ENCODE measurements at places on chromosomes 7 and 10. TPM values are rescaled to one million over a fixed set of nuclear protein-coding genes. Genes with fewer than 3 reads are reported as not detected.

GRCh38 chr10:60029475-60029874 lies 123.1 kb upstream of the CCDC6 start:
- no peak for DNase-seq

DNA sequence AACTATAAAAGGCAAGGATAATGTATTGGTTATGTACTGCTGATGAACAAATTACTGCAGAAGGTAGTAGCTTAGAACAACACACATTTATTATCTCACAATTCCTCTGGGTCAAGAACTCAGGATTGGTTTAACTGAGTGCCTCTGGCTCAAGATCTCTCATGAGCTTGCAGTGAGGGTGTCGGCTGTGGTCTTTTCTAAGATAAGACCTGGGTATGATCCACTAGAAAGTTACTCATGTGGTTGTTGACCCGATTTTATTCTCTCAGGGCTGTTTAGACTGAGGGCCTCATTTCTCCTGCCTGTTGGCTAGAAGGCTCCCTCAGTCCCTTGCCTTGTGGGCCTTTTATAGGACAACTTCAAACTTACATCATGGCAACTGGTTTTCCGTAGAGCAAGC lies 86.7 kb downstream of the VWDE start:
- DNase-seq = no peak

SLC13A1 gene
- not detected for total RNA-seq

EN2 gene
- total RNA-seq = not detected

GRCh38 chr10:85902051-85902450 lies 464.5 kb downstream of the GRID1 start:
- no peak for DNase-seq

DNA sequence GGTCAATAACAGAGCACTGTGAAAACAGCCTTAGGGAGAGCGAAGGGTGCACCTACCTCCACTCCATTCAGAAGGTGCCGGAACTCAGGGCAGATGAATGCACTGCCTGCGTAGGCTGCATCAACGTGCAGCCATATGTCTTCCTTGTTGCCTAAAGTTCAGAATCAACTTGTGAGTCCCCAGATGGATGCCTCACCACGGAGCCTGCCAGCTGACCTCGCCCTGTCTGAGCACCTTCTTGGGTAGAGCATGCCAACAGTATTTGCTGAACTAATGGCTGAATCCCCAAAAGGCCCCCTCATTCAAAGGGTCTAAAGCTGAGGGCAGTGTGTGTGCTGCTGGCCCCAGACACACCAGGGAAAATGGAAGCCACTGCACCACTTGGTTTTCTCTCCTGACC lies 48.9 kb upstream of the FIGNL1 start:
- no peak for DNase-seq

GRCh38 chr10:12235796-12236195 lies 39.8 kb downstream of the CDC123 start:
- no peak for DNase-seq

POLR2J gene
- total RNA-seq = 11.2 TPM

TMEM236 gene
- total RNA-seq = 0.73 TPM

- DNase-seq = no peak
These were observed 61.0 kb downstream of the CREB3L2 start for GRCh38 chr7:137940656-137941518.

DNA sequence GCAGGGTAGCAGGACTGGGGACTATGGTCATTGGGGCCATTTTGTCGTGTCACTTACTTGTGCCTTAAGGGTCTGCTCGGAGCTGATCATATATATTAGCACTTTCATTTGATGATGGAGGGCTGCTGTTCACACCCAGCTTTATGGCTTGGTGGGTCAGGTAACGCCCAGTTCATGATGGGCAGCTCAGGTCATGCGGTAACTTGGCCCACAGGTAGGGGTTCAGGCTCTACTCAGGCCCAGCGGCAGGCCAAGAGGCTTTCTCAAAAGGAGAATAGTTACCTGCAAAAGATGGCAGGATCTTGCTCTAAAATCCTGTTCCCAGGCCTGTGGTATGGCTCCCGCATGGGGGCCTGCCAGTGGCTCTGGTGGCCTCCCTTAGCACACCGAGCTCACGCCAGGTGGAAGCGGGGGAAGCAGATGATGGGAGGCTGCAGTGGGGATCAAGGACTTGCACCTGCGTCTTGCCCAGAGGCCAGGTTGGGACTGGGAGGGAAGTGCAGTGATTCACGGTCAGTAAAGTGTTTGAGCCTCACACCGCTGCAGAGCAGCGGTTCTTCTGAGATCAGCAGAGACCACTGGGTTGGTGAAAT lies 109.5 kb downstream of the ADCY1 start:
- DNase-seq = no peak

- DNase-seq = no peak
These were observed 8.5 kb downstream of the CASP2 start for GRCh38 chr7:143296686-143297085.

DNA sequence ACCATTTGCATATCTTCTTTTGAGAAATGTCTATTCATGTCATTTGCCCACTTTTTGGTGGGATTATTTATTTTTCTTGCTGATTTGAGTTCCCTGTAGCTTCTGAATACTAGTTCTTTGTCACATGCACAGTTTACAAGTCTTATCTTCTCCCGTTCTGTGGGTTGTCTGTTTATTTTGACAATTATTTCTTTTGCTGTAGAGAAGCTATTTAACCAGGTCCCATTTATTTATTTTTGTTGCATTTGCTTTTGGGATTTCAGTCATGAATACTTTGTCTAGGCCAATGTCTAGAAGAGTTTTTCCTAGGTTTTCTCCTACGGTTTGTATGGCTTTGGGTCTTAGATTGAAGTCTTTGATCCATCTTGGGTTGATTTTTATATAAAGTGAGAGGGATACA lies 32.9 kb downstream of the GPR22 start:
- DNase-seq = no peak

DNA sequence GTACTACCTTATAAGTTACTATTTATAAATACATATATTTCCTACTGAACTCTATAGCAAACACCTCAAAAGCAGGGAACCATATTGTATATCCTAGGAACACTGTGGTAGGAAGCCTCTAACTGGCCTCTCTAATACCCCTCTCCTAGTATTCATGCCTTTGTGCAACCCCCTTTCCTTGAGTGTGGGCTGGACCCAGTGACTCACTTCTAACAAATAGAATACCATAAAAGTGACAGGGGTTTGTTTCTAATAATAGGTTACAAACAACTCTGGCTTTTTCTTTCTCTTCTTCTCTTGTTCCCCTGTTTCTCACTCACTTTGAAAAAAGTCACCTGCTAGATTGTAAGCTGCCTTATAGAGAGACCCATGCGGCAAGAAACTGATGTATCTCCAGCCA lies 51.6 kb upstream of the MACC1 start:
- no peak for DNase-seq

GIMAP6 gene
- 71.0 TPM for total RNA-seq

GRCh38 chr7:36601601-36602000 lies 122.7 kb downstream of the AOAH start:
- no peak for DNase-seq

DNA sequence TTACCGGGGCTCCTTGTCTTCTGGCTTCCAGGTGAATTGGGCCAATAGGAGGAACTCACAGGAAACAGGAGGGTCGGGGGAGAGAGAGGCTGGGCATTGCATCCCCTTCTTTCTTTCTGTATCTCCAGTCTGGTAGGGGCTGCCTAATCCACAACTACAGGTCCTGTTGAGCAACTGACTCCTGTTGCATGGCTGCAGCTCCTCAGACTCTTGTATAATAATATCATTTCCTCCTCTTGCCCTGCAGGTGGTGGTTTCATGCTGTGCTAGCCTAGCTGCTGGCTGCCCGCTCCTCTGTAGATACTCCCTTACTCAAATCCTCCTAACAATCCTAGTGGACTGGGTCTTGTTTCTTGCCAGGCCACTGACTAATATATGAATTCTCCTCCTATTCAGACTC lies 276.5 kb upstream of the SMIM30 start:
- no peak for DNase-seq

DNA sequence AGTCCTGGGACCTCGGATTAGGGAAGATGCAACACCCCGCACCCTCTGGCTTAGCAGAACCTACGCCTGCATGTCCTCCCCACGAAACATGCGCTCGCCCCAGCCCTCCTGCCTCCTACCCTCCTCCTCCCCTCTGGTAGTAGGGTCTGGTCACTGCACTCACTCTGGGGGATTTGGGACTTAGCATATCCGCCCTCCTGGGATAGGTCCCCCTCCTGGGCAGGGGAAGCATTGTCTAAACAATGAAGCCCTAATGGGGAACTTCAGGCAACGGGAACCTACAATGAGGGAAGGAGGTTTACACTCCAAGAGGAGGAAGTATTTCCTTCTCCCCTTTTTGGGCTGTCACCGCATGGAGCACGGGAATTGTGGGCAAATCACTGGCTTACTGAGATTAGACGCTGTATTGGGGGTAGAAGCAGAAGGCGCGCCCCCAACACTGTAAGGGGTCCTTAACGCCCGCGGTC lies 892 bp downstream of the CRHR2 start:
- DNase-seq = no peak

DNA sequence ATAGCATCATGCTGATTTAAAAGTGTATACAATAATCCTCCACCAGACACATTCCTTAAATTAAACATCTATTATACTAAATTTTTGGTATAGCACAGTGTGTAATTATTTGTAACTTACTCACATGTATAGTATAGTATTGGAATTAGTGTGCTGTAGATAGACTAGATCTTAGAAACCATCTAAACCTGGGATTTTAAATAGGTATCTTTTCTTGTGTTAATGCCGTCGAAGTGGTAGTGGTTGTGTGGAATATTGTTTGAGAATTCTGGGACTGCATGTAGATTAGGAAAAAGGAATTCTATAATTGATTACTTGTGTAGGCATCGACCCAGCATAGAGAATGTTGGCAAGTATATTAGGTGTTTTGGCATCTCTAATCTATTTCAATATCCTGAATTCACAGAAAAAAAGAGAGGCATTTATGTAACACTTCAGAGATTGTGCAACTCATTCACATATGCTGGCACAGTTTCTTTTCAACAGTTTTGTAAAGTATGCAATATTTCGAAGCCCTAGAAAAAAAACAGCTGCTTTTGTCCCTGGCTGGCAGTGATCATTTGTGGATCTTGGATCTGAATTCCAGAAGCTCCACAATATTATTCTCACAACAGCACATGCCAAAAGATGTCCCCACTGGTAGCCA lies 145.5 kb upstream of the AGR3 start:
- no peak for DNase-seq

DNA sequence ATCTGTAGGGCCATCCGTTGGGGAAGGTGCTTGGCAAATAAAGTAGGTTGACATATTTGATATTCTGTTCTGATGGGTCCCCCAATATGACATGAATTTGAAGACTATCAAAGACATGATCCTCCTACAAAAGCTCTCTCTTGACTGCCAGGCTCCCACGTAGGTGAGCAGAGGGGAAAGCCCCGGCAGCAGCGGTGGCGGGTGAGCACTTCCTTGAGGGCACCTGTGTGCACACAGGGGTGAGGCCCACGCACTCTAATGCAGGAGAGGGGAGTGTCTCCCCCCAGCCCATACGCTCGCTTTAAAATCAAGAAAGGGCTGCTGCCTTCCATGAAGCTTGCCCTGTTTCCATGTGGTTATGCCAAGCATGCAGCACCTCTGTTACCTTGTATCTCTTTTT lies 100.4 kb downstream of the TAX1BP1 start:
- no peak for DNase-seq

DNA sequence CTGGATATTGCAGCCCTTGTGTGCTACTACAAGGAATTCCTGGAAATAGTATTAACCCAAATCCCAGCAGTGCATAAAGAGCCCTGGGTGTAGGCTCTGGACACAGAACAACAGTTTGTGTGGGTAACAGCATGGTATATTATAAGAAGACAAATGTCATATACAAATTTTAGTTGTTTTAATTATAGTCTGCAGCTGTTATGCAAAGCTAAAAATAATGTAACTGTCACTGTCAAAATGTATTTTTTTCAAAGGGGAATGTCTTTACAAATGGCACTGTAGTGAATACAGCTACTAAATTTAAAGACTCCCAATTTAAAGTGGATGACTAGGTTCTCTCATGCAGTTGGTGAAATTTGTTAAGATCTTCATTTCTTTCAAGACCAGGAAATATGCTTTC lies 339.0 kb downstream of the GPR37 start:
- no peak for DNase-seq

TAS2R3 gene
- 8.3 TPM for total RNA-seq

PLXDC2 gene
- 52.9 TPM for total RNA-seq

GRCh38 chr7:81574723-81575326 lies 195.0 kb downstream of the HGF start:
- no peak for DNase-seq

STEAP2 gene
- 48.2 TPM for total RNA-seq

- DNase-seq = no peak
These were observed 16.8 kb downstream of the IL2RA start for GRCh38 chr10:6045314-6045848.
